Central memory CD4-positive, alpha-beta T cell (primary cell): ENCODE measurements at places on chromosomes 4 and X.
A peak's percentile ranks its signal among the peaks of the same experiment; 100 is the strongest.

- DNase-seq, result no peak
Measured at GRCh38 chr4:157099506-157099905, 23.6 kb downstream of the GLRB start.

DNA sequence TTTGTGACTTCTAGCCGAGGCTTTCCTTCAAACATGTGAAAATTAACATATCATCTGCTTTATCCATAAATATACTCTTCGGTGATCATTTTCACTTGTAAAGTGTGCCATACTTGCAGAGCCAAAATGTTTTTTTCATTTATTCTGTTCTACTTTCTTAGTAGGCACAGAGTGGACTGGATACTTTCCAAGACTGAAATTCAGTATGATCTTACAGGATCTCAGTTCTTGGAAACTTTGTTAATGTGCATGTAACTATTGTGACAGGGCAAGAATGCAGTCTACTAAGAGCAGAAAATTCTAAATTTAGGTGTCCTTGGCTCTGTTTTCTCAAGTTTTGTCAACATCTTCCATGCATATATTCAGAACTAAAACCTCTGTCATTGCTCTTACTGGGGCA lies 284.9 kb downstream of the TEX13A start:
- DNase-seq, result no peak

- no peak for DNase-seq
Measured at GRCh38 chr4:178415925-178416324, 973.7 kb upstream of the AGA start.

DNA sequence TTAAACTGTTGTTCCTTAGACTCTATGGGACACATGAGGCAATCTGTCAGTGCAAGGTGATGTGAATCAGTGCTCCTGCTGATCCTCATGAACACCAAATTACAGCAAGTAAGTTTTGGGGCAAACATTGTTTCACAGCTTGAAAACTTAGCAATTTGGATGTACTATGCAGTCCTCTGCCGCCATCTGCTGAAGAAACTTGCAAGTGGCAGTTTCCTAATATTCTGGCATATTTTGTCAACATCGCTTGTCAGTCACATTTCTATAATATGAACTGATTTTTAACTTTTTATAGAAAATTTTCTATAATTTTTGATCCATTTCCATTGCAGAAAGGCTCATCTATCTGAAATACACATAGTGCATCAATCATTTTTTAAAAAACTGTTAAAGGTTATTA lies 56.3 kb downstream of the ZAR1 start:
- DNase-seq, result no peak

DNA sequence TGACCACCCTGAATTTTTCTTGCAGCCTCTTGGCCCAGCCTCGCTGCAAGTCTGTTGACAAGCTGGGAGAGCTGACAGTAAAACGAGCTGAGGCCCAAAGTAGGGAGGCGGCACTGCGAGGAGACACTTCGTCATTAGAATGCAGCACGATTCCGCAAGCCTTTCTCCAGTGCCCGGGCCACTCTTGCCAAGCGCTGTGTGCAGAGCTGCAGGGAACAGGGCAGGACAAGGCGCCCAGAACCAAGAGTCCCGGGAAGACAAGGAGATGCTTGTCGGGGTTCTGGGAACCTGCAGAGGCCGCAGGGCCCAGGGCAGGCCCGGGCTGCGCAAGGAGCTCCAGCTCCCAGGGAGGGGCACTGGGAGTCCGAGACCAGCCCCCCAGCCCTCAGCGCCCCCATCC lies 187.1 kb downstream of the BCOR start:
- DNase-seq, result no peak

DNA sequence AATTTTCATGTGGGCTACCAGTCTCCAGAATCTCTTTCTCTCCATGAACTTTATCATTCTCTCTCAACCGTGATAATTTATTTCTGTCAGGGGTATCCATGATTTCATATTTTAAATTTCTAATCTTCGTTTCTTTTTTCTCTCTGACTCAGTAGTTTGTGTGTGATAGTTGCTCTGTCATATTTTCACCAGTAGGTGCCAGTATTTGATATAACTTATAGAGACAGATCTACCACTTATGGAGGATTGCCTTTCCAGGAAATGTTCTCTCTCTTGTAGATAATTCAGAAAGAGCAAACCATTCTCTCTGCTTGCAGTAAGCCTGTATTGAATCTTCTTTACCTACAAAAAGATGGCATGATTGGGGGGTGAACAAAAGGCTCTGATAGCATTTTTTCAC lies 79.3 kb upstream of the DYNLT3 start:
- peak; percentile 13 for DNase-seq

DNA sequence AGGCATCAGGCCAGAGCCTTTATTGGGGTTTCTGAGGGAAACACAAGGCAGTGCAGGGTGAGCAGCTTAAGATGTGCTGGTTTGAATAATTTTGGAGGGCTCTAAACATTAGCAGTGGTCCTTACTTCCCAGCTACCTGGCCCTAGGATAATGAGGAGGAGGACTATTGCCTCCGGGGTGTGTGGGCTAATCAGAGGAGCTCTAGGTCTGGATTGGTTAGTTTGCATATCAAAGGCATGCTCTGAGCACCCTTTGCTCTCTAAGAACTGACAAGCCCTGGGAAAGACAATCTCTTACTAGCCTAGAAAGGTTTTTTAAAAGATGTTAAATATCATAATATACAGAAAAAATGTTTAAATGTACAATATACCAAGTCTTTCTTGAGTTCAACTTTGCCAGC lies 58.4 kb downstream of the RXFP1 start:
- DNase-seq, result no peak

DNA sequence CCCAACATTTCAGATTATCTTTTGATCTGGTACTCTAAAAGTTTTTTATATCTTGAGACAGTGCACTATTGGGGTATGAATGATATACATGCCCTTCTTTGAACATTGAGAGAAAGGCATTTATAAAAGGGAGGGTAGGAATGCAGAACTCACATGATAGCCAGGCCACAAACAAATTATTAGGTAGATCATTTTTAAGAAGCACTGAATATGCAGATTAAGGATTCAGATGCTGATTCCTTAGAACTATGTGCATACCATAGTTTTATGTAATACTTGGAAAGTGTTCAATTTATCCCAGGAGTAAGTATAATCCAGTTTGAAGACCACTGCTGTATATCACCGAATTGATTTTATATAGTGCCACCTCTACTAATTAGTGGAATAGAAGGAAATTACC lies 18.6 kb downstream of the CEP135 start:
- DNase-seq, result no peak

GRCh38 chr4:107654694-107655093 lies 65.3 kb downstream of the PAPSS1 start:
- no peak for DNase-seq

GRCh38 chrX:136205882-136206380 lies 45.3 kb downstream of the MAP7D3 start:
- no peak for DNase-seq

DNA sequence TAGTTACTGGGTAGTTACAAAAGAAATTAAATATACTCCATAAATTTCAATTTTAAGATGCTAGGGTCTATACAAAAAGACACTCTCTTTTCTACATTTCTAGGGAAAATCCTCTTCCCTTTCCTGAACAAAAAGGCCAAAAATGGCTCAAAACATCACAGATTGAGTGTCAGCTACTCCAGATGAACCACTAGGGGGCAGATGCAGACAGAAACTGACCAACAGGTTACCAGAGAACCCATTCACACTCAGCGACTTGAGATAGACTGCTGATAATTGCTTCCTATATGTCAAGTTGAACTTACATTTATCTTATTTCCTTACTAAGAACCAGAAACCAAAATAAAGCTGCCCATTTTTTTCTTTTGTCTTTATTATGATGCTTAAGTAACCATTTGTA lies 83.4 kb upstream of the MID1IP1 start:
- no peak for DNase-seq

DNA sequence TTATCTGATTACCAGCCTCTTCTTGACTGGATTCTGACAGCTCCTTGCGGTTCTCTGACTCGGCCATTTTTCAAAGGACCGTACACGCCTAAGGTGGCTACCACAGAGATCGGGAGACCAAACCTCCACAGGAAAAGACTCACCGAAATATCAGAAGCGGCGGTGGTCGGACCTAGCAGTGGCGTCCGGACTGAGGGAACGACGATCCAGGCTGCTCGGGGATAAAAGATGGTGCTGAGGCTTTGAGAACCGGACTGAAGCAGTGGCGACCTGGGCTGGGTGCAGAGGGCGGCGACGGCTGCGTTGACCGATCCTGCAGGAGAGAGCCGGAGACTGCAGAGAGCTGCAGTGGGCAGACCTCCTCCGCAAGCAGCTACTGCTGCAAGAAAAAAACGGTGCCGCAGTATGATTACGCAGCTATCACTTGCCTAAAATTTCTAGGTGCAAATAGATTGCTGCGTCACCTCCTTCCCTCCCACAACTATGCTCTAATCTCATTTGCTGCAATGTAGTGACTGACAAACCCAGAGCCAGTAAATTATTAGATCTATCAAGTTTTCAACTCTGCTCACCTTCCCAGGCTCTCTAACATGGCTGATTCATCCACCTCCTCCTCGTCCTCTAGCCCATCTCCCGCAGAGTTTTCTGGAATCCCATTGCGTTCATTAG lies at the start of gene NAP1L2:
TSS of gene NAP1L2 (minus strand) at position 426 of the 669 bp plus-strand sequence. CDS start at position 67, 359 bp downstream.
- peak; percentile 59 for DNase-seq

DNA sequence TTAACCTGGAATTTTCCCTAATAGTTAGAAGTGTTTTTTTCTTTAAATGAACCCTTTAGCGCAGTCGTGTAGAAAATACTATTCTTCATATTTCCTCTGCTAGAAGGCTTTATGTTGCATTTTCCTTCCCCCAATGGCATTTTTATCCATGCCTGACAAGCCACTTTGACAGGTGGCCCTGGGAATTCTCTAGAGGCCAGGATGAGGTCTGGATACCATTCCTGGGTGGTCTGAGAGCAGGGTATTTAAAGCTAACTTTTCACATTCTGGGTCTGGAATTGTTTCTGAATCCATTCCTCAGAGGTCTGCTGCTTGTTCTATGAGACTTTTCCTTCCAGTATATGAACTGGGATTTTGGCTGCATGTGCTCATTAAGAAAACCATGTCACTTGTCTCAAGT lies 31.2 kb upstream of the PDGFRA start:
- DNase-seq, result no peak

- DNase-seq, result no peak
Measured at GRCh38 chr4:20017070-20017776, 234.5 kb upstream of the SLIT2 start.

DNA sequence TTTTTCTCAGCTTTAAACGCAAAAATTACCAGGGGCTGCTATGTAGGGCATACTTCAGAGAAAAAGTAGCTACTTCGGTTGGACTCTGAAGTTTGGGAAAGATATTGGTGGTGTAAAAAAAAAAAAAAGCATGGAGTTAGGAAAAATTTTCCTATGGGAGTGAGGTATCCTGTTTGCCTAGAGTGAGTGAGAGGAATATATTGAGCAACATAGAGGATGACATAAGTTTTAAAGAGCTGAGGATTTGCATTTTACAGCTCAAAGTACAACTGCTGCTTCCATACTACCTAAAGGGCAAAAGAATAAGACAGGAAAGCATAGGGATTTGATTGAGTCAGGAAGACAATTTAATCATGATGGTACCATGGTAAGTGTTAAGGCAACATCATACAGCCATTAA lies 7.3 kb downstream of the GPRASP1 start:
- DNase-seq, result no peak

- DNase-seq, result no peak
Measured at GRCh38 chr4:4791299-4792111, 68.0 kb upstream of the MSX1 start.

DNA sequence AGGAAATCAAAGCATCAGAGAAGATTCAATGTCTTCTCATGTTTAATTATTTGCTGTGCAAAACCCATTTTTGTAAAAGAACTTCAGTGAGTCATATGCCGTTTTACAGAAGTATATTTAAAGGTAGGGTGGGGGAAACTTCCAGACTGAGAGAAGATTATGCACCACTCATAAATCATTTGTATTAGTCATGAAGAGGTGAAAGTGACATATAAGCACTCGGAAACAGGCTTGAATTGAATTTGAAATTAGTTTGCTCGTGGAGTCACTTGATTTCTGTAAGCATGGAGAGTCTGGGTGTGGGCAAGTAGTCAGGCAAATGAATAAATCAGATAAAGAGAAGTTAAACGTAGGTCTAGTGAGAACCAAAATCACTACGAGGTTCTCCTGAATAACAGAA lies 335.1 kb downstream of the ANK2 start:
- no peak for DNase-seq

DNA sequence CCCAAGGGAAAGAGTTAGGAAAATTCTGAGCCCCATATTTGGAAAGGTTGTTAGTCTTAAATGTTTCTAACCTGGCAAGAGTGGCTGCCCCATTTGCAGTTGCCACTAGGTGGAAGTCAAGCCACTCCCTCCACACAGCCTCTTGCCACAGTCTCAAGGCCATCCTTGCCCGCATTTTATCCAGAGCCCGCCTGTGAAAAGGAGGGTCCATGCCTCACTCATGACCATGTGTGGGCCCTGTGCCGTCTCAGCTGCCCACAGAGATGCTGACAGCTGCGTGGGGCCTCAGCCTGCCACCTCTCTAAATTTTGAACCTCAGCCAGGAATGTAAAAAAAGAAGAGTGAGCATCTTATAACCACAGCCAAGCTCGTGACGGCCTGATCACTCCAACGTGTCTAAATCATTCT lies 201.5 kb upstream of the FAM241A start:
- no peak for DNase-seq

DNA sequence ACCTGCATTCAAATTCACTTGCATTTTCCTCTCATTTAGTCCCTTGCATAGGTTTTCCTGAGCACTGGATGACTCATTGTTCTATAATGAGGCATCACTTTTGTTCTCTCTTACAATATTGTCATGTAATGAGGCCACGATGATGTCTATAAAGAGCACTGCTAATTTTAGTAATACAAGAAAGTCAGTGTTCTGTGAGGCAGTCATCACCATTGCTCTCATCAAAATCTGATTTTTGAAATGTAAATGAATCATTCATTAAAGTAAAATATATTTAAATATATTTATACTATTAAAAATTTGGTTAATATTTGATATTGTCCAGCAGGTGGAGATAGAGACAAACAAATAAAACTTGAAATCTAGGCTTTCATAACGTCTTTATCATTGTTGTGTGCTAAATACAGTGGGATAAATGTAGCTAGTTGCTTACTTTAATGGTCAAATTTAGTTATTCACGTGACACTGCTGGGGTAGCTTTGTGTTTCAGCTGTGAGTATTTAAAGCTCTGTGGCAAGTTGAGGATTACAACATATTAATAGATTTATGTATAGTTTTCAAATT lies 15.4 kb downstream of the HMGB2 start:
- peak; percentile 33 for DNase-seq

DNA sequence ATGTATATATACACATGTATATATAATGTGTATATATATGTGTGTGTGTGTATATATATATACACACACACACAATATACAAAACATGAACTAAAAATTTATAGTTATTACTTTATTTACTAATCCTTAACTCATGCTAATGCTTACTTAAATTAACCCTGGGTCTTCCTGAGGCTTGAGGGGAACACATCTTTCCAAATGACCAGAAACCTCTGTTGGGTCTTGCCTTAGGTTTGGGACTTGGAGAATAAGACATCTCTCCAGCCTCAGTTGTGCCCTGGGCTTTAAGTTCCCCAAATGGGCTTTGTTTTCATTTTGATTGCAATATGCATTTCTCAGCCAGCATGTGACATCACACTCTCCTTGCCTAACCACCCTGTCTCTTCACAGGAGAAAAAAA lies 7.7 kb downstream of the GEMIN8 start:
- DNase-seq, result no peak
